Stimulated activated CD4-positive, alpha-beta T cell treated with anti-CD3 and anti-CD28 coated beads, Interleukin-4, amount 100 ng/mL, for 24 hours (primary cell): ENCODE measurements at places on chromosomes 6 and 20.

DNA sequence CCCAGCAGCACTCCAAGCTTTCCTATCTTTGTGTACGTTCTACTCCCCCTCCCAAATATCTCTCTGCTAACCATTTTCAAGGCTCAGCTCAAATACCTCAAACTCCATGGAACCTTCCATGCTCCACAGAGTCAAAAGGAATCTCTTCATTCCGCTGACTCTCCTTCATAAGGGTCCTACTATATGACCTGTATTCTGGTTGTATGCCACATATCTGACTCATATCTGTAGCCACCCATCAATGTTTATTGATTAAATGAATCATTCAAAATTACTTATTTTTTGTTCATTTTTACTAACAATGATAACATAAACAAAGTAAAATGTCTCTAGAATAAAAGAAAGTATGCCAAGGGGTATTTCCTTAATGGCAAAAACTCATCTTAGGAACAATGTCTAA is 123.2 kb downstream of the ARHGAP18 start:
- no peak for DNase-seq

GRCh38 chr6:150176152-150176551 is 33.3 kb downstream of the PPP1R14C start:
- DNase-seq, result no peak

DNA sequence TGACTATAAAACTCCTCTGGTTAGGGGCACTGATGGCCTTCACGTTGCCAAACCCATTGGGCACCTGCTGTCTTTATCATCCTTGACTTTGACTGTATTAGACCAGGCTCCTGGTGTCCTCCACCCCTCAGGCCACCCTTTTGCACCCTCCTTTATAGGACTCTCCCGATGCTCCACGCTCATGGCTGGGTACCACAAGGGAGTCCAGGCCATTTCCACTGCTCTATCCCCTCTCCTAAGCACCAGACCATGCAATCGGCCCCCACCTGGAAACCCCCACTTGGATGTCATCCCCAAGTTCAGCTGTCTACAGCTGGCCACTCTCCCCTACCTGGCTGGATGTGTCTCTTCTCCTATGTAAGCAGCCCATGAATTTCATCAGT is 115.2 kb downstream of the TOX2 start:
- DNase-seq, result no peak

DNA sequence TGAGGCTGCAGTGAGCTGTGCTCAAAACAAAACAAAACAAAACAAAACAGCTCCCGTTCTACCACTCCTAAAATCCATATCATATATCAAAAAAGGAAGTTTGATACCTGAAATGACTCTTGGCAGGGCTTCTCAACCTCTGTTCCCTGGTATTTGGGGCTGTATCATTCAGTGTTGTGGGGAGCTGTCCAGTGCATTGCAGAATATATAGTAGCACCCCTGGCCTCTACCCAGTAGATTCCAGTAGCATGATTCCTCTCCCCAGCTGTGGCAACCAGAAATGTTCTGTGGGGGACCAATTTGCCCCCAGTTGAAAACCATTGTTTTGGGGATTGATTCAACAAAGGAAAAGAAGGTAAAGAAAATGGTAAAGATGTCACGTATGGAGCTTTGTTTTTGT is 238.9 kb downstream of the PRL start:
- no peak for DNase-seq

- no peak for DNase-seq
These were observed 98.8 kb downstream of the HUS1B start for GRCh38 chr6:558089-558488.

DNA sequence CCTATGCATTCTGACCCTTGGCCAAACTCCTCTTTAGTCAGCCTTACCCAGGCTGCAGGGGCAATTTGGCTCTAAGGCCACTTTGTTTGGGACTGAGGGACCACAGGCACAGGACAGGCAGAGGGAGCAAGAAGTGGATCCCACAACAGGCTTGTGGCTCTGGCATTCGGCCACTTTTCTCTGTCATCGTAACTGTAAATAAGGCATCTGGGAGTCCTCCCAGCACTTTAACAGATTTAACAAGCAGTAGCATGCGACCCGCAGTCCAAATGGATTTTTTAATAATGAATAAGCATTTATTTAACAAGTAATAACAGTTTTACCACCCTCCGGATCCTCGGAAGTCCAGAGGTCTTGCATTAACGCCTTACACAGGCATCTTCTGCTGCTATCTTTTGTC is 16.1 kb upstream of the CDH22 start:
- no peak for DNase-seq

- DNase-seq, result no peak
These were observed 31.8 kb upstream of the EMILIN3 start for GRCh38 chr20:41398408-41398807.

DNA sequence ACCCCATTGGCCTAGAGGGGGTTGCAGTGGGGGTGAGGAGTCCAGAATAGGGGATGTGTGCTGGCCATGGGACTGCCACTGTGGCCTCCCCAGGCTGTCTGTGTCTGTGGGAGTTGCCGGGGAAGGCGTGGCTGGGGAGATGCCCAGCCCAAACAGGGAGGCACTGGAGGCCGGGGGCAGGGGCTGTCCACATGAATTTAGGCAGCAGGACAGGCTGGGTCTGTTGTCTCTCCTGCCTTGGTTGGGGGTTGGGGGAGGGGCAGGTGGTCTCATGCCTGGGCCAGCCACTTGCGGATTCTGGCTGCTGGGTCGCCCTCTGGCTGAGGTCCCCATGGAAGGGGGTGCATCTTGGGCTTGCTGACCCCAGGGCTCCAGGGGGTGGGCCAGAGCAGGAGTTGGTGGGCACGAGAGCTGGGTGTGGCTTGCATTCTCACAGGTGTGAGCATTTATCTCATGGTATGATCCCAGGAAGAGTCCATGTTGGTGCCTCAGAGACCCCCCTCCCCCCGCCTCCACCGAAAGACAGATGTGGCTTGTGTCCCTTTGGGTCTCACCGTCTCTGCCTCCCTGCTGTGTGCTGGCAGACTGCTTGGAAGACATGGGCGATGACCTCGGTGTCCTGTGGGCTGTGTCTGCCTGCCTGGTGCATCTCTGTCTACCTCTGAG is 4.0 kb downstream of the SOX18 start:
- no peak for DNase-seq

GRCh38 chr6:45712786-45713185 is 302.9 kb downstream of the CLIC5 start:
- DNase-seq, result no peak

DNA sequence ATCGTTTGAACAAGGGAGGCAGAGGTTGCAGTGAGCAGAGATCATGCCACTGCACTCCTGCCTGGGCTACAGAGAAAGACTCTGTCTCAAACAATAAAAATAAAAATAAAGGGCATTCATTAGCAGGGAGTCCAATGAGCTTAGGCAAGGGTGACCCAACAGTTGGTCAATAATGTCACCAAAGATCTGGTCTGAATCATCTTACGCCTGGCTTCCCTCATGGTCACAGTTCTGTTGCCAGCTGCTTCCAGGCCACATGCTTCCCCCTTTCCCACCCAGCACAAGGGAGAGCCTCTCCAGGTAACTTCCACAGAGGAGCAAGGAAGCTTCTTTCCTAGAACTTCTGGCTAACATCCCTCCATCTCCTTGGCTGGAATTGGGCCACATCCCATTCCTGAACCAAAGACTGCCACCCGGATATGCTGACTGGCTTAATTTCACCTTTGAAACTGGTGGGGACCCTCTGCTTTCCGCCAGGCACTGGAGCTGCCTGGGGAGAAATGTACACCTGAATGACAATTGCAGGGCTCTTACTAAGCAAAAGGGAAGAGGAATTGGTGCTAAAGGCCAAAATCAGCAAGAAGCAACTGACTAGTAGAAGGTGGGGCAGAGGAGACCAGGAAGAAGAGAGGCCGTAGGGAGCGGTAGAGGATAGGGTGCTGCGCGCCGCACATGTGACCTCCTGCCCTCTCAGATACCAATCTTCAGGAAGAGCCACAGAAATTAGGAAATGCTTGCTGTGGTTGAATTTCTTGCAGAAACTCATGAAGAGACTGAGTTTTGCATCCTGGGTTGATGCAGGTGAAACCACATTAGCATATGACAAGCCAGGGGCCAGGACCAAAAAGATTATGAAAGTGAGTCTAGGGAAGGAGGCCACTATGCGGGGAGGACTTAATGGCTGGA is 8.3 kb upstream of the SCML4 start:
- DNase-seq, result no peak

DNA sequence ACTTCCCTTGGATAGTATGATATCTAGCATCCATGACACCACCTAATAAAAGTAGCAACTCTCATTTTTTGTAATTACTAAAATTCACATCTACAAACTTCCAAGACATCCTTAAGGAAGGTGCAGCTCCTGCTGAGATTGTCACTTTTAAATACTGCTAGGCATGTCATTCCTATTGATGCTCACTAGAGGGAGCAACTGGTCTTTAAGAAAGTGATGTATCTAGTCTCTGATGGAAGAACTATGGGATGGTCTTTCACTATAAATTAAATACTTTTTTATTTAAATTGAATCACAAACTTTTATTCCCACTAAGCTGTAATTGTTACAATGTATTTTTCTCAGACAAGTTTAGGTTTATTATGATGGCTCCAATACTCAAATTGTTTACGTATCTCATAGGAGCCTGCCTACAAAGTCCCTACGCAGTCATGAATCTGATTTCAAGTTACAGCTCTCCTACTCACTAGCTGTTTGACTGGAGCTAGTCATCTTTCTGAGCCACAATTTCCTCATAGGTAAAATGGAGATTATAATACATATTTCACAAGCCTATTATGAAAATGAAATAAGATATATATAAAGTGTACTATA is 8.1 kb upstream of the TSPYL1 start:
- no peak for DNase-seq

GRCh38 chr6:107128577-107128976 is 13.3 kb upstream of the BEND3 start:
- DNase-seq, result no peak

GRCh38 chr6:53189554-53189953 is 40.9 kb upstream of the GCM1 start:
- DNase-seq, result no peak

- no peak for DNase-seq
These were observed 106.9 kb downstream of the TRDN start for GRCh38 chr6:123529843-123530242.

- DNase-seq, result no peak
These were observed 62.3 kb upstream of the SYNDIG1 start for GRCh38 chr20:24407151-24407550.

DNA sequence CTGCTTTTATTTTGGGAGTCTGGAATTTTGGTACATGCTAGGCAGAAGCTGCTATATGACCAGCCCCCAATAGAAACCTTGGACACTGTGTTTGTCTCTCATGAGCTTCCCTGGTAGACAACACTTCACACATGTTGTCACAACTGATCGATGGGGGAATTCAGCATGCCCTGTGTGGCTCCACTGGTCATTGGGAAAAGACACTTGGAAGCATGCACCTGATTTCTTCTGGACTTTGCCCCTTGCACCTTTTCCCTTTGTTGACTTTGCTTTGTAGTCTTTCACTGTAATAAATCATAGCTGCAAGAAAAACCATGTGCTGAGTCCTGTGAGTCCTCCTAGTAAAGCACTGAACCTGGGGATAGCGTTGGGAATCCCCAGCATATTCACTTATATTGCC is 7.9 kb upstream of the WFDC10A start:
- DNase-seq, result no peak

DNA sequence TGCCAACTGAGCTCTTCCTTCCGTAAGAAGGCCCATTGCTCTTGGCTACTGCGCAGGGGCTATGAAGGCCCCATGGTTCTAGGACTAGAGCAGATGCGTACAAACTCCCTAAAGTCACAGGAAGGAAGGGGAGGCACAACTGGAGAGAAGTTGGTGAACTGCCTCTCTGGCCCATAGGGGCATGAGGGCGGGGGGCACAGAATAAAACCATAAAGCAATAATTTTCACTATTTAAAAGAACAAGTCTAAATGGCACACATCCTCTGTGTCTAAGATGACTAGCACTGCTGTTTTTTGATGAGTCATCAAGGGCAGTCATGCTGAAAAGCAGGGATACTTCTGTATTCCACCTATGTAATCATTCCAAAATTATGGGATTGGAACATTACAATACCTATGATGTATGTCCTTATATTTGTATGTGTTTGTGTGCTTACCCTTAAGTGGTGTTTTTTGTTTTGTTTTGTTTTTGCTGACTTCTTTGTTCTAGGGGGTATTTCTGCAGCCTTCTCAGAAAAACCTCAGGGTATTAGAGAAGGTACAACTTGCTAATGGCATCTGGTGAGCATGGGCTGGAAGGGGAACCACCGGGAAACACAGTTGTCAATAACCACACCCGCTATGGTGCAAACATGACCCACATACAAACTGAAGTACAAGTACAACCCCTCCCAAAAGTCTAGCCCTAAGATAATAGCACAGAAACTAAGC is 36.9 kb downstream of the B4GALT5 start:
- DNase-seq, result peak; percentile 37

DNA sequence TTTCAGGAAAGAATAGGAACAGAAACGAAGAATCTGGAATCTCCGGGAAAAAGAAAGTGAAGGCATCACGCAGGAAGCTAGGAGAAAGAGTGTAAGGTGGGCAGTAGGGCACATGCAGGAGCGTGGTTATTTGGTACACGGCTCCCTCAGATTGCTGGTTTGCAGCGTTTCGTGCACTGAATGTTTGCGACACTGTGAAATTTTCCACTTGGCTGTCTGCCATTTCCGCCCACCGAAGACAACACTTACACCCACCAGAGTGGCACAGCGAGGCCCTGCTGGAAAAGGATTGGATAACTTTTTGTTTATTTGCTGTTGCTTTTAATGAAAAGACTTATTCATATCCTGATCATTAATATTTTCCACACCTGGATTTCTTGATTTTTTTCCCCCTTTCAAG is 248.3 kb downstream of the GMPR start:
- DNase-seq, result peak; percentile 70

- DNase-seq, result no peak
These were observed 80.2 kb downstream of the ANKEF1 start for GRCh38 chr20:10115021-10115420.

GRCh38 chr6:92714346-92714745 is 705.0 kb downstream of the EPHA7 start:
- DNase-seq, result no peak

GRCh38 chr20:50259705-50260478 is 69.3 kb downstream of the CEBPB start:
- no peak for DNase-seq

DNA sequence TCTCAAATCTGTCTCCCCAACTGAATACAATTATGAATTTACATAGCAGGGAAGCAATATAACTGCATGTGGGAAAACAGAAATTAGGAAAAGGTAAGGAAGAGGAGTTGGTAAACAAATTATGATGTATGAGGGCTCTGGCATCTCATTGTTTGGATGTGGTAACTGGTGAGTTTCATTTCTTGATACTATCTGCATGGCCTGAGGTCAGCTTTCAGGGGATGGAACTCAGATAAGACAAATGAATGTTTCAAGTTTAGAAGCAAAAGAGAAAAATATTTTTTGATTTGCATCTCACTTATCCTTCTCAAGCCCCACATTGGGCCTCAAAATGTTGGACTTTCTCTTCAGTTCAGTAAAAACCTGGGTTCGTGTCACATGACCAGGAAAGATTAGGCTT is 302.2 kb upstream of the GJE1 start:
- no peak for DNase-seq

GRCh38 chr6:77015350-77015749 is 447.9 kb downstream of the HTR1B start:
- no peak for DNase-seq

- DNase-seq, result no peak
These were observed 333.5 kb upstream of the MAN1A1 start for GRCh38 chr6:119683031-119683430.

GRCh38 chr6:143015300-143015706 is 45.4 kb upstream of the AIG1 start:
- peak; percentile 11 for DNase-seq
